ENCODE measurements at places on chromosomes 12 and 14. TPM values are rescaled to one million over a fixed set of nuclear protein-coding genes. Genes with fewer than 3 reads are reported as not detected.

- no peak overlapping the region for H3K27ac ChIP-seq
- DNase-seq = no peak
- no peaks in the 10 kb centered on the region for H3K36me3 ChIP-seq
- H3K27me3 ChIP-seq = peaks cover 7% of the 10 kb centered on the region
- no peak overlapping the region for H3K4me3 ChIP-seq
Observed at GRCh38 chr14:38999949-39000348, 103.1 kb downstream of the SEC23A start.

FAM90A1 gene
- 0.31 TPM for total RNA-seq

GRCh38 chr12:68559246-68559645 lies 51.5 kb upstream of the RAP1B start:
- no peak for DNase-seq
- no peaks in the 10 kb centered on the region for H3K36me3 ChIP-seq
- H3K27ac ChIP-seq = no peak overlapping the region
- H3K4me3 ChIP-seq = no peak overlapping the region

WIF1 gene
- not detected for total RNA-seq

GRCh38 chr12:114935658-114936057 lies 251.7 kb upstream of the TBX3 start:
- no peaks in the 10 kb centered on the region for H3K27me3 ChIP-seq
- no peak overlapping the region for H3K27ac ChIP-seq
- no peaks in the 10 kb centered on the region for H3K4me1 ChIP-seq
- no peak for DNase-seq
- H3K36me3 ChIP-seq = no peaks in the 10 kb centered on the region

DNA sequence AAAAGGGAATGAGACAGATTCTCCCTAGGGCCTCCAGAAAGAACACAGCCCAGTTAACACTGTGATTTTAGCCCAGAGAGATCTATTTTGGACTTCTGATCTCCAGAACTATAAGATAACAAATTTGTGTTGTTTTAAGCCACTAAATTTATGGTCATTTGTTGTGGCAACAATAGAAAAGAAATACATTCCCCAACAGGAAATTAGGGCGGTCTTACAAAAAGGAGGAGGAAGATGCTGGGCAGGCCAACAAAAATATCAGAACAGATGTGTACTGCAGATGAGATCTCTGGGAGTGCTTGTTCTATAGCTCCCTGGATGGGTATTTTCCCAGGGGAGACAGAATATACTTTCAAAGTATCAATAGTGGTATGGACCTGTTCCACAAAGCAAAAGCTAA lies 32.0 kb upstream of the SOCS2 start:
- H3K27me3 ChIP-seq = no peaks in the 10 kb centered on the region
- H3K27ac ChIP-seq = no peak overlapping the region
- DNase-seq = no peak
- peaks cover 17% of the 10 kb centered on the region for H3K36me3 ChIP-seq
